ENCODE measurements at places on chromosomes 11 and 22.

- no peak for DNase-seq
These were observed 38.3 kb upstream of the BRSK2 start for GRCh38 chr11:1351278-1351937.

DNA sequence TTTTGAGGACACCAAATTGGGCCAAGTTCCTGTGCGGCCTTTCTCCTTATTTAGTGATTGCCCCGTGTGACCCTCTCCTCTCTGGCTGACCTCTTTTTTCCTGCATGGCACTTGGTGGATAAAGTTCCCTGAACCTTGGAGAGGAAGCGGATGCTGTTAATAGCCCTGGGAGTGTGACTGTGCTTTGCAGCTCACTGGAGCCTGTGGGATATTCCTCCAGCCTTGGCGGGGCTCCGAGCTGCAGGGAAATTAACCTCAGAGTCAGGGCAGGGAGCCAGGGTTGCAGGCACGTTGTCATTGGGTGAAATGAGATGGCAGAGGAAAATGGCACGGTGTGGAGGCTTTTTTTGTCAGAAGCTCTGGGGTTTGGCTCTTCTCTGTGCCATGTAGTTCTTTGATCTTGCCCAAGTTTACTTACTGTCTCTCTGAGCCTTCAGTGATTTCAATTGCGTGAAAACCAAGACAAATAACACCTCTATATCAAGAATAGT lies 965 bp downstream of the OR9Q1 start:
- DNase-seq: no peak

DNA sequence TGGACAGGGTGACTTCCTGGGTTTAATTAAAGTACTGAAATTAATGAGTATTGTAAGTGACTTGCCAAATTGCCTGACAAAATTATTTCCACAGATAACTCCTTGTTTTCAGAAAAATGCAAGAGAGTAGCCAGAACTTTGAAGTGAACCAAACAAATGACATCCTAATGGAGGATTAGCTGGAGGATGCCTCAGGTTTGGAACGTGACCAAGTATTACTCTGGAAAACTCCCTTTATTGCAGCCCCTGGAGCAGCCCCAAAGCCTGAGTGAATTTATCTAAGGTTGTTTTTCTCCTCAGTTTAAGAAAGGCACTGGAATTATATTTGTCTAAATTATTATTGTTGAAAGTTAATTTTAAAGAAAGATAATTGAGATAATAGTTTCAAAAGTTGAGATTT lies 343.6 kb upstream of the MTNR1B start:
- DNase-seq: no peak

DNA sequence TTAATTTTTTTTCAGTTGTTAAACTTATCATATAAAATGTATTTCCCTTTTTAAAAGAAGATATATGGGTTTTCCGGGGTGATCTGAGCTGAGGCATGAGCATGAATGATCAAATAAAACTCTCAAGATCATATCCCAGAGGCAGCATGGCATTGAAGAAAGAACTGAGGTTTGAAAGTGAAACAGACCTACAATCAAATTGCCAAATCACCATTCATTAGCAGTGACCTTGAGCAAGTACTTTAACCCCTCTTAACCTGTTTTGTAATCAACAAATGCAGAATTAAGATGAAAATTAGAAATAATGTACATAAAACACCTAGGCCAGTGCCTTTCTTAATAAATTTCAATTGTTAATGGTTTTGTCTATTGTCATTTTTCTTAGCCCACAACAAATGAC lies 116.0 kb downstream of the RBFOX2 start:
- DNase-seq: no peak

- DNase-seq: no peak
These were observed 4.3 kb upstream of the PLXNB2 start for GRCh38 chr22:50311606-50312351.

DNA sequence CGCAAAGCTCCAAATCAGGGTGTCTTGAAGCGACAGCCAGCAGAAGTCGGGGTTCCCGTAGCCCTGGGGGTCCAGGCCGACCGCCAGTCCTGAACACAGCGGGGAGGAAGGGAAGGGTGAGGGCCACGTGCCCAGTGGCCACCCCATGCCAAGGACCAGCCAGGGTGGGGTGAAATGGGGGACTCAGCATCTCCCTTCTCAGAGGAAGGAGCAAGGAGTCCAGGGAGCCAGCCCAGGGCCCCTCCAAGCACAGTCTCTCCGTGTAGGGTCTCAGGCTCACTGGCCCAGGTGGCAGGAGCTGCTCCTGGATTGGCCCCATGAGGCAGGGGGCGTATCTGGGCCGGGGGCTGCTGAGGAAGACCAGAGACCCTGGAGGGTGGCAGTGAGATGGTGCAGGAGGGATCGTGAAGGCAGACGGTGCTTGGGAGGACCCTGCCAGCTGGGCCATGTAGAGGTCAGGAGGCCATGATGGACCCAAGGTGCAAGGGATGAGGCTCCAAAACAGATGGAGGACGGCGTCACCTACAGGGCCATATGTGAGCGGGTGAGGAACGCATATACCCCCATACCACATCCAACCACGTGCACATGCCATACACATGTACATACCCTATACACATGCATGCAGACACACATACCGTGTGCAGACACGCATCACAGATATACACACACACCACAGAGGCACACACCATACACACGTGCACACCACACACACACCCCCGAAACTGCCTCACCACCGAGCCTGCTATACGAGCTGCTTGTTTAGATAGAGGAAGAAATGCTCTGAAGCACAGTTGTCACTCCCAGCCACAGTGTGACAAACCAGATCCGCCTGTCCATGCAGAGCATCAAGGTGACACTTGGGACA lies 34.4 kb downstream of the TRMU start:
- DNase-seq: no peak

- no peak for DNase-seq
These were observed 1684.7 kb upstream of the RAG2 start for GRCh38 chr11:38282718-38283117.

GRCh38 chr11:17558916-17559315 lies 11.9 kb downstream of the OTOG start:
- DNase-seq: no peak

DNA sequence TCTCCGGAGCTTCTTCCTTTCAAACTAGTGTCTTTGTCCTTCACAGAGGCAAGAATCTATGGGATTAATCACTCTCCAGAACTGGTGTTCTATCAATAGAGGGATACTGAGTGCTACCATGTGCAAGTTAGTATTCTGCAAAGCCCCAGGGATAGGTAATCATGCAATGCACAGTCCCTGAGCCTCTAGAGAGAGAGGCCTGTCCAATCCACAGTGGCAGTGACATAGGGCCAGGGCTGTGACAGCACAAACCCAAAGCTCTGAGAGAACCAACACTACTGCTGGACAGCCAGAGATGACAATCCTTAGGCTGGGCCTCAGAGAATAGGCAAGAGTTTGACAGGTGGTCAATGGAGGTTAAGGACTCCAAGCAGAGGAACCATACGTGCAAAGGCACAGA lies 66.8 kb upstream of the USP47 start:
- DNase-seq: no peak

- no peak for DNase-seq
These were observed 2.9 kb upstream of the GLB1L3 start for GRCh38 chr11:134273317-134273712.

DNA sequence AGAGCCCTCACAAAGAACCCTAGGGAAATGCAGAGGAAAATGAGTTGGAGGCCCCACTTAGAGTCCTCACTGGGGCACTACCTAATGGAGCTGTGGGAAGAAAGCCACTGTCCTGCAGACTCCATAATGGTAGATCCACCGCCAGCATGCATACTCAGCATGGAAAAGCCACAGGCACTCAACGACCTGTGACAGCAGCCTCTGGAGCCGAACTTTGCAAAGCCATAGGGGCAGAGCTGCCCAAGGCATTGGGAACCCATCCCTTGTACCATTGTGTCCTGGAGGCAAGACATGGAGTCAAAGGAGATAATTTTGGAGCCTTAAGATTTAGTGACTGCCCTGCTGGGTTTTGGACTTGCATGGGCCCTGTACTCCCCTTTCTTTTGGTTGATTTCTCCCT lies 18.8 kb downstream of the BBOX1 start:
- DNase-seq: no peak

- DNase-seq: no peak
These were observed 106.9 kb downstream of the ADAMTS15 start for GRCh38 chr11:130555251-130555841.

- no peak for DNase-seq
These were observed 36.0 kb upstream of the OLFML1 start for GRCh38 chr11:7449211-7449840.

- DNase-seq: no peak
These were observed 89.1 kb downstream of the SWAP70 start for GRCh38 chr11:9753021-9753420.

GRCh38 chr11:35281169-35281688 lies 138.1 kb downstream of the SLC1A2 start:
- no peak for DNase-seq

DNA sequence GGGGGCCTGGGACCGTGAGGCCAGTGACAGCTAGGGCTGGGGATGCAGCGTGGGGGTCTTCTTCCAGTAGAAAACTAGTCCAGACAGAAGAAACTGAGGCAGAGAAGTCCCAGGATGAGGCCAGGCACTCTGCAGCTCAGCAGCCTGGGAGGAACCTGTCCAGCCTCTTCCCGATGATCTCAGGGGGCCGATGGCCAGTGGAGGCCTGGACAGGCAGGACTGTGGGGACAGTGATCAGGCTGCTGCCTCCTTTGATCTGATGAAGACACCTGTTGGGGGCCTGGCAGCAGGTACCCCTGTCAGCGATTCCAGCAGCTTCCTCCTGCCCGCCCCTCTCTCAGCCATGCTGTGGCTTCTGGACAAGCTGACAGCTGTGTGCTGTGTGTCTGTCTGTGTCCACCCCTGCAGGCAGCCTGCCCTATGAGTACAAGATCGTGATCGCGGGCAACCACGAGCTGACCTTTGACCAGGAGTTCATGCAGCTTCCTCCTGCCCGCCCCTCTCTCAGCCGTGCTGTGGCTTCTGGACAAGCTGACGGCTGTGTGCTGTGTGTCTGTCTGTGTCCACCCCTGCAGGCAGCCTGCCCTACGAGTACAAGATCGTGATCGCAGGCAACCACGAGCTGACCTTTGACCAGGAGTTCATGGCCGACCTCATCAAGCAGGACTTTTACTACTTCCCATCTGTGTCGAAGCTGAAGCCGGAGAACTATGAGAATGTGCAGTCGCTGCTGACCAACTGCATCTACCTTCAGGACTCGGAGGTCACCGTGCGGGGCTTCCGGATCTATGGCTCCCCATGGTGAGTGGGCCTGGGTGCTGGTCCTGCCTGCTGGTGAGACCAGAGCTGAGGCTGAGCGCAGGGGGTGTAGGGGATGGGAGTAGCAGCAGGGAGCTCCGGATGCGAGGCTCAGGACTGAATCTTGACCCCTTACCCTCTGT lies 62.6 kb downstream of the MPPED1 start:
- DNase-seq: no peak

GRCh38 chr11:99519095-99519494 lies 498.3 kb downstream of the CNTN5 start:
- no peak for DNase-seq

- no peak for DNase-seq
These were observed 1.7 kb downstream of the TYMP start for GRCh38 chr22:50527921-50528681.

GRCh38 chr11:116379185-116379828 lies 393.5 kb downstream of the BUD13 start:
- DNase-seq: no peak

GRCh38 chr22:37079668-37080171 lies 28.2 kb downstream of the KCTD17 start:
- peak; percentile 75 for DNase-seq

DNA sequence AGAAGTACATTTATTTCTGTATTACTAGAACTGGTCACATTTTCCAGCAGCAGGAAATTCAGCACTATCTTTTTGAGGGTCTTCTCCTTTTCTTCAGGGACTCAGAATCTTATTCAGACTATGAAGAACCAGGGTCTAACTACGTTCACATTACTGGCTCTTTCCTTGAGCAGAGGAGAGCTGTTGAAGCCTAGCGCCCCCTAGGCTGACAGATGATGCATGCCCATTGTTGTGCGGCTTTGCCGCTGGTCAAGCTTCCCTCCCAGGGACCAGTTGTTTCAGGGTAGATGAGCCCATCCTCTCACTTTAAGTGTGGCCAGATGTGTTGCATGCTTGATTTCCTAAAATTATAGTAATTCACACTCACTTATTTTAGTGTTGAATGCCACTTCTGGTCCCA lies 168.2 kb upstream of the PDGFD start:
- DNase-seq: no peak

All from activated naive CD8-positive, alpha-beta T cell treated with anti-CD3 and anti-CD28 coated beads for 36 hours (primary cell).